ENCODE measurements at places on chromosomes 11 and 22. TPM values are rescaled to one million over a fixed set of nuclear protein-coding genes. Genes with fewer than 3 reads are reported as not detected.

The TRPT1 gene
- 49.7 TPM for total RNA-seq

GRCh38 chr11:96260067-96260511 lies 82.9 kb downstream of the MAML2 start:
- DNase-seq: no peak

DNA sequence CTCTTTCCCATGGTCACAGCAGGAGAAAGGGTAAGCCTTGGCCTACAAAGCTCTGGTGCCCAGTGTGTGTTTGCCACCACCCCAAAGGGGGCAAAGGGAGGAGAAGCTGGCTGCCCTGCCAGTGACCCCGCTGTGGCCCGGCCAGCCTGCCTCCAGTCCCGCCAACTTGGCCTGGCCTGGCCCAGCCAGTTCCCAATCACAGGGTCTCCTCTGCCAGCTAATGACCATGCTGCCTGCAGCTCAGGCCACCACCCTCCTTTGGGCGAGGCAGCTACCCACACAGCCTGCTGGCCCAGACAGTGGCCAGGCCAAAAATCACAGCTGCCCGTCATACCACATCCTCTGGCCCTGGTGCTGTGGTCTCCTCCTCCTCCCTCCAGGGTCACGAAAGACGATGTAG lies 5.1 kb downstream of the GDPD5 start:
- no peak for DNase-seq

- DNase-seq: no peak
These were observed 8.8 kb downstream of the PPM1F start for GRCh38 chr22:21943571-21944448.

- no peak for DNase-seq
These were observed 41.0 kb upstream of the AQP11 start for GRCh38 chr11:77548552-77549445.
